NCI-H146 (cell line): ENCODE measurements at places on chromosomes 1 and 21.

DNA sequence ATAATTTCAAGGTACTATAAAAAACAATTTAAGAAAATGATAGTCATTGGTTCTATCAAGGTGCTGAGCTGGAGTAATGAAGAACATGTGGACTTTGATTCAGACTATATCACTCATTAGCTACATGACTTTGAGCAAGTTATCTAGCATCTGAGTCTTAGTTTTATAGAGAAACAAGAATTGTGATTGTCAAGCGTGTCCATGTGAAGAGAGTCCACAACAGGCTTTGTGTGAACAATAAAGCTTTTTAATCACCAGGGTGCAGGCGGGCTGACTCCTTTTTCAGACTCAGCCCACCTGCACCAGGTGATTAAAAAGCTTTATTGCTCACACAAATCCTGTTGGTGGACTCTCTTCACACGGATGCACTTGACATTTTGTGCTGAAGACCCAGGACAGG lies 26.6 kb upstream of the DMRTB1 start:
- DNase-seq, result no peak

GRCh38 chr1:32336963-32337675 lies 1.1 kb upstream of the MARCKSL1 start:
- no peak for DNase-seq

DNA sequence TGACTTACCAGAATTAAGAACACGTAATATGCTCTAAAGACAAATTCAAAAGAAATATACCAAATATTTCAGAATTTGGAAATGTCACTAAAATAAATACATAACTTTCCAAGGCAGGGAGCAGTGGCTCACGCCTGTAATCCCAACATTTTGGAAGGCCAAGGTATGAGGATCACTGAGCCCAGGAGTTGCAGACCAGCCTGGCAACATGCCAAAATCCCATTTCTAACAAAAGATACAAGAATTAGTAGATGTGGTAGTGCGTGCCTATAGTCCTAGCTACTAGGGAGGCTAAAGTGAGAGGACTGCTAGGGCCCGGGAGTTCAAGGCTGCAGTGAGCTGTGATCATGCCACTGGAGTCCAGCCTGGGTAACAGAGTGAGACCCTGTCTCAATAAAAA lies 11.7 kb downstream of the LUZP1 start:
- DNase-seq, result no peak

GRCh38 chr21:38266732-38267131 lies 9.9 kb downstream of the KCNJ15 start:
- no peak for DNase-seq

DNA sequence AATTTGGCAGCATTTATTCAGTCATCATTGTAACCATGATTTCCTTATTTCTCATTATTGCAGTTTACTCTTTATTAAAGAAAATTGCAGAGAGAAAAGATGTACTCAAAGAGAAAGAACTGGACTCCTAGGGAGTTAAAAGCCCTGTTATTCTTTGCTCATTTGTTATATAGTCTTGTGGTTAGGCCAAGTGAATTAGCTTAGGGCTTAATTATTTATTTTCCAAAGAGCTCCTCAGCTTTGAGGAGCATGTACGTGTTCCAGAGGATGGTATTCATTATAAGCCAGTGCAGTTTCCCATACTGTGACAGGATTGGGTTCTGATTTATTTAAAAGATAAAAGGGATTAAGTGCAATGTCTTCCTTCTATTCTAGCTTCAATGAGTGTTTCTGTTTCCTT lies 86.4 kb downstream of the GPR161 start:
- DNase-seq, result no peak
